ENCODE measurements at places on chromosomes 13 and 19.
A peak's percentile ranks its signal among the peaks of the same experiment; 100 is the strongest.

- DNase-seq: no peak
These were observed 325.1 kb downstream of the DCT start for GRCh38 chr13:94154367-94154766.

DNA sequence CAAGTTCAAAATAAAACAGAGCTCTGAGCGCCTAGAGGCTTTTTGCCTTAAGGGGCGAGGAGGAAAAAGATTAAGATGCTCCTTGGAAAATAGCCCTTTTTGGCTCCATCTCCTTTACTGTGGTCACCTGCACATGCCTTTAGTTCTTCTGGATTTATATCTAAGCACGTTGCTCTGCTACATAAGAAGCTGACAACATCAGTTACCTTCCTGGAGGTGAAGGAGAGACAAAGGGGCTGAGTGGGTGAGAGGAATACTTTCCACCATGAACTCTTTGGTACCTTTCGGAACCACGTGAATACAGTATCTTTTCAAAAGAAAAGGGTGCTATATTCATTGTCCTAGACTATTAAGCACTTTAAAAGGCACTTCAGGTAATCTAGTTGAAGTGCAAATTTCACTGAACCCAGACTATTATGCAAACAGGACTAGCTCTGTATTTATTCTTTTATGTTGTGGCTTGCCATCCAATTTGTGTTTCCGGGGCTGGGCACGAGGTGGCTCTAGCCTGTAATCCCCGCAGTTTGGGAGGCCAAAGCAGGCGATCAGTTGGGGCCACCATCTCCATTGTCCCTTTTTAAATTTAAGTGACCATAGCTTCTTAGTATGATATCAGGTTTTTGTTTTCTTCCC is 201.5 kb downstream of the TM9SF2 start:
- no peak for DNase-seq

DNA sequence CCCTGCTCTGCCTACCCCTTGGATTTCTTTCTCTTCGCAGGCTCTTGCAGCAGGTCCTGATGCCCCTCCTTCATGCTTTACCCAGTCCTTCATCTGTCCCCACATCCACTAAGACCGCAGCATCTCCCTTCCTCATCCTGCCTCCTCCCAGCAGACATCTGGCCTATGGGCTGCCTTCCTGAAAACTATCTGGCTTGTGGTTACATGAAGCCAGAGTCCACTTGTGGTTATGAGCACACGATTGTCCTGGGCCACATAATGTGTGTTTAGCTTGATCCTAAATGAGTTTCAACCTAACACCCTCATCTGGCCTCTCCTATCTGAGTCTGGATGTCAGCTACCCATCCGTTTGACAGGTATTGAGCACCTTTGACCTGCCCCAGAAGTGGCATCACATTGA is 5.5 kb upstream of the ZNF175 start:
- DNase-seq: no peak

DNA sequence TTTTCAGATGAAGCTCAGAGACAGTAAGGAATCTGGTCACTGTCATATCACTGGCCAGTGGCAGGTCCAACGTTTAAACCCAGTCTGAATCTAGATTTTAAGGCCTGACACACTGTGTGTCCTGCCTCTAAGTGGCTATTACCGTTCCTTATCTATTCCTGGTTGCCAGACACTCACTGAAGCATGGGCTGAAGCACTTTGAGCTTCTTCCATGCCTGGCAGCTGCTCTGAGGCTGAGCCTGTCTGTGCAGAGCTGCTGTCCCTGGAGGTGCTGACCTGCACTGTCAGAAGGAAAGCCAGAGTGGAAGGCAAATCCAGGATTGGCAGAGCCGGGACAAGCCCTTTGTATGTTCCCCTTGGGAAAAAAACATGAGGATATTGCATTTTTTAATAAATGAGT is 109.2 kb upstream of the SLC7A1 start:
- no peak for DNase-seq

DNA sequence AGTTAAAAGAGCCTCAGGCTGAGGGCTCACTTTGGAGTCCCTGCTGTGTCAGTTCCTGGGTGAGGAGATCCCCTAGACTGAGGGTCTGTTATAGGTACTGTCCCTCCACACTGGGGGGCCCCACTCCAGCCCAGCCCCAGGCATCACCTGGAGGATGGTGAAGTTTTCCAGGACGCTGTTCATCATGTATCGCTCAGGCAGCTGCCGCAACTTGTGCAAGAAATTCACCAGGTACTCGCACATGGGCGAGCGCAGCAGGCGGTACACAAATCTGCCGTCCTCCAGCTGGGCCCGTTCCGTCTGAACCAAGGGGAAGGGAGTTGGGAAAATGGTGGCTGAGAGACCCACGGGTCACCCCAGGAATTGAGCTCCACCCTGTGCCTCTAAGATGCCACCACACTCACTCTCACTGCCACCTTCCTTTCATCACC is 7.1 kb downstream of the CD37 start:
- DNase-seq: no peak

GRCh38 chr19:4303819-4304537 is 420 bp upstream of the FSD1 start:
- no peak for DNase-seq

DNA sequence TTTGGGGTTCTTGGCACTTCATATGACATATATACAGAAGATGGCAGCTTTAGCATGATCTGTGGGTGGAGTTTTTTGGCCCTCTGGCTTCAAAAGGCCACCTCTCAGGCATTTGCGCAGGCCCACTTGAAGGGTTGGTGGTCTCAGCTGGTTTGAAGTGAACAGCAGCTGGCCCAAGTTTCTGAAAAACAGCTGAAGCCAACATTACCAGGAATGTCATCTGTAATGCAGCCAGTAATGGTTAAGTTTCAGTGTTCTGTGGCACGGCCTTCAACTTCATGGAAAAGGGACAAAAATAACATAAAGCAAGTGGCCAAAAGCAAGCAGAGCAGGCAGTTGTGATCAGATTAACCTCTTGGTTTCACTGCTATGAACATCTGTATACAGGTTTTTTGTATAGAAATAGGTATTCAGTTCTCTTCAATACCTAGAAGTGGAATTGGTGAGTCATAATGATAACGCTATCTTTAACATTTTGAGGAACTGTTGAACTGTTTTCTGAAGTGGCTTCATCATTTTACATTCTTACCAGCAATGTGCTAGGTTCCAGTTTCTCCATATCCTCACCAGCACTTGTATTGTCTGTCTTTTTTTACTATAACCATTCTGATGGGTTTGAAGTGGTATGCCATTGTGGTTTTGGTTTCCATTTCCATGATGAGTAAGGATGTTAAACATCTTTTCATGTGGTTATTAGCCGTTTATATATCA is 245.4 kb downstream of the SHISA2 start:
- DNase-seq: no peak

DNA sequence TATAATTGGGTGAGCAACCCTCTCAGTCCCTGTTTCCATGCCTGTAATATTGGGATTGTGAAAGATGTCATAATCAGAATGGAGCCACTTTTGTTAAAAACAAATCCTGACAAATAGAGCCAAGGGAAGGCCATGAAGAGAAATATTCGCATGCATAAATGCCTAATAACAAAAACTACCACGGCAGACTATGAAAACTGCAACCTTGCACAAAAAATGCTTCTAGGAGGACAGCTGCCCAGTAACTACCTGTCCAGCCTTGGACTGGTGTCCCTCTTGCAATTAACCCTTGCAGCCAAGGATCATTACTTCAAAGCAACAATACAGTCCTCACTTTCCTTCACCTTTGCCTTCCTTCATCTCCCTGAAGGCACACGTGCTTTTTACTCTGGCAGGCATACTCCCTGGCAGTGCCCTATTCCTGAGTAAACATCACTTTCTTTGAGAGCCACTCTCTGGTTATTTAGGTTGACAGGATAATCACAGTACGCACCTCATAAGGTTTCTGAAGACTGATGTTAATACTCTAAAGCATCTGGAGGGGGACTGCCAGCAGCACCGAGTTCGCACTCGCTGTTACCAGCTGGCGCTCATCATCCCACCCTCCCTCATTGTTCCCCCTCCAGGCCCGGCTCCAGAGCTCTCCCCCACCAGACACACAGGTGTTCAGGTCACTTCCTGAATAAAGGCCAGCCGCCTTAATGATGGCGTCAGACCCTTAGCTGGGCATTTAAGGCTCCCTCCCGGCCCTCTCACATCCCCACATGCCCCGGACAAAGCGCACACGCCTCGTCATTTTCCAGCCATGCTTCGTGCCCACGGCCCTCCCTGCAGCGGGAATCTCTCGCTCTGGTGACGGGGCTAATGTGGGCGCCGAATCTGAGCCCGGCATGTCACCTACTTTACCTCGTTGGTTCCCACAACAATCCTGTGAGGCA is 57.3 kb downstream of the CDADC1 start:
- no peak for DNase-seq

- no peak for DNase-seq
These were observed 142.5 kb downstream of the SLC7A1 start for GRCh38 chr13:29452773-29453616.

GRCh38 chr13:52461265-52461664 is 6.0 kb downstream of the CKAP2 start:
- no peak for DNase-seq

GRCh38 chr19:29655648-29656335 is 9.5 kb upstream of the PLEKHF1 start:
- no peak for DNase-seq

DNA sequence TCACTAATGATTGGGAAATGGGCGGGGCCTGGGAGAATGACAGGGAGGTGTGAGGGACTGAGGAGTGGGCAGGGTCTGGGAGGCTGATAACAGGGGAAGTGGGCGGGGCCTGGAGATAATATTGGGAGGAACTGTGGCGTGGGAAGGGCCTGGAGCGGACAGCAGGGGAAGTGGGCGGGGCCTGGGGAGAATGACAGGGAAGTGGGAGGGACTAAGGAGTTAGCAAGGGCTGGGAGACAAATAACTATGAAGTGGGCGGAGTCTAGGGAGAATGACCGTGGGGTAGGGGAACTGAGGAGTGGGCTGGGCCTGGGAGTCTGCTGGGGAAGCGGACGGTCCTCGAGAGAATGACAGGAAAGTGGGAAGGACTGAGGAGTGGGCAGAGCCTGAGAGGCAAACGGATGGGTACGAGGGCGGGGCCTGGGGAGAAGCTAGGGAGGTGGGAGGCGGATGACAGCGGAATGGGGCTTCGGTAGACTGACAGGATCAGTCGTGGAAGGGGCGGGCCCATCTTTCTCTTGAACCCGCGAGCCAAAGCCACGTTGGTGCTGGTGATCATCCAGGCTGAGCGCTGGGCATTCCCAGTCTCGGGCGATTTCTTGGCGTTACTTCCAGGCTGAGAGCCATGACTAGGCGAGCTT is 14.0 kb upstream of the TUBB4A start:
- DNase-seq: peak; percentile 93

DNA sequence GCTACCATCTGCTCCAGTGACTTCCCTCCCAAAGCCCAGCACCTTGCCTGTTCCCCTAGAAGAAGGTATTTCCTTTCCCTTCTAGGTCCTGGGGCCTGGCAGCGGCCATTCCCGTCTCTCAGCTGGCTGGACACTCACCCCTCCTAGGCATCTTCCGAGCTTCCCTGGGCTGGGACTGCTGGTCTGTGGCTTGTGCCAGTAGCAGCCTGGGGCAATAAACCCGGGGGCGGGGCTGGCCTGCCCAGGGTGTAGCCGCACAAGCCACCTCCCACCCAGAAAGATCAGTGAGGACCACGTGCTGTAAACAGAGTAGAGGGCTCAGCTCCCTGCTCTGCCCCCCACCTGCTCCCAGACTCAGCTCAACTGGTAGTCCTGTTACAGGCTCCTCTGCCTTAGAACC is 15.0 kb downstream of the LIPE start:
- DNase-seq: no peak

DNA sequence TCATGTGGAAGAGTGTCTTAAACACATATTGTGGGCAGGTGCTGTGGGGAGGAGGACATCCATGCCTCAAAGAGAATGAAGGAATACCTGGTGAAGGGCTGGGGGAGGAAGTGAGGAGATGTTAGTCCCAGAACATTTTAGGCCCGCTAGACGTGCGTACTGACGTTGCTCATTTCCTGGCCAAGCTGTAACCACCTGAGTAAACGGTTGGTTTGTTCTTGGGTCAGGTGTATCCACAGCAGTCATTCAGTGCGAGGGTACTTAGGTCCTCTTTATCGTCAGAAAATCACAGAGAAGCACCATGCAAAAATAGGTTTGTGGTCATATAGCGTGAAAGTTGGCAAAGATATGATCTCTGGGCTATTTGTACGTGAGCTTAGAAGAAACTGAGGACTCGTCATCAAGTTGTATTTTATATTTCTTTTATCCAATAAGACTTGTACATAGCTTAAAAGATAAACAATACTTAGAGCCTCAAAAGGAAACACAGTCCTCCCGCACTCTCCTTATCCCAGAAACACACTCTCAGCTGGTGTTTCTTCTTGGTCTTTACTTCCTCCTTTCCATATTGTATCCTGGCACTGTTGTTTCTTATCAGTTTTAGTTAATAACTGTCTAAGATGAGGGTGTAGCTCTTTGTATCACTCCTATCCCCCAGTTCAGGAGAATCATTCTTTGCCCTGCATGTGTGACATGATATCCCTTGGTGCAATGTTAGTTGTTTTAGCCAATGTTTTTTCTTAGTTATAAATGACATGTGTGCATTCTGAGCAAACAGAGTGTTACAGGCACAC is 52.0 kb downstream of the ARHGEF7 start:
- no peak for DNase-seq

Data from brain (organoid and tissue), 16 donors.